C1 segment of cervical spinal cord (tissue), 14 donors: ENCODE measurements at places on chromosomes 5 and 9.

DNA sequence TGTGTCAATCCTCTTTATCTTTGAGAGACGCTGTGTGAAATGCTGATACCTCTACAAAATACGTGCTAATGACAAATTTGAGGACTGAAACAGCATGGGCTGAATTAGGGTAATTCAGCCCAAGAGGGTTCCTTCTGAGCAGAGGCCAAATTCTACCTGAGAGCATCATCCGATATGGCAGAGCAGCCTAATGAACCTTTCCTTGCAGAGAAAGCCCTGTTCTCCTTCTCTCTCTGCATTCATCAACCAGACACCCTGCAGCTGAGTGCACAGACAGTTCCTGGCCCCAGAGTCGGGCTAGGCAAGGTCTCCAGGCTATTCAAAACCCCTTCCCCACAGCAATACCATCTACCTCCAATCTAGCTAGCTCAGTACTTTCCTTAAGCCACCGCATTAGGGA is 77.9 kb downstream of the TRIM32 start:
- no peak for DNase-seq

GRCh38 chr5:38462976-38463633 is 93.3 kb downstream of the LIFR start:
- no peak for DNase-seq

- DNase-seq: no peak
These were observed 664 bp upstream of the RAB3C start for GRCh38 chr5:58582019-58582802.

GRCh38 chr5:143133721-143134120 is 269.8 kb downstream of the NR3C1 start:
- DNase-seq: no peak

- no peak for DNase-seq
These were observed 27.5 kb downstream of the SEC61B start for GRCh38 chr9:99249619-99250018.

DNA sequence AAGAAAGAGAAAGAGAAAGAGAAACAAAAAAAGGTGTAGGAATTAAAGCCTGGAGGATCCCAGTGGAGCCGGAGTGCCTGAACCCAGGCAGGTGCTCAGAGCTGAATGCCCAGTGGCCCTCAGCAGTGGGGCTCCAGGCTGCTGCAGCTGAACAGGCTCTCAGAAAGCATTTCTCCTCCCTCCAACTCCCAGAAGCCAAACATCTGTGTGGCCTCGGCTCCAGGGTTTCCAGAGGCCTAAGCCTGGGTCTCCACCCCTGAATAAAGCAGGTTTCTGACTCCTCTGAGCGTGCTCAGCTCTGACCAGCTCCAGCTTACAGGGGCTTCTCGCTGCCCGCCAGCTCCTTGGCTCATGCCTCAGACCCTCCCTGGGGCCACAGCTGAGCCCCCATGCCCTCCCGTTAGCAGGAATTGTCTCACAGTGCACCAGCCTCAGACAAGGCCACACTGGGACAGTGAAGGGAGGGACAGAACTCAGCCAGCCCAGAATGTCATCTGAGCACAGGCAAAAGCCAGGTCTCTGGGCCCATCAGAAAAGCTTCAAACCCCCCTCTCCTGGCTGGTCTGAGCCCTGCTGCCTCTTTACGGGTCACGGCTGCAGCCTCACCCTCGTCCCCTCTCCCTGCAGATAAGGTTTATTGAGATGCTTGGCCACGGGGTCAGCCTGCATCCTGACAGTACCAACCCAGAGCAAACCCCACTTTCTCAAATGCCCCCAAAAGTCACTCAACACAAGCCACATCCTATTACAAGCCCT is 114.4 kb upstream of the PPP1R26 start:
- no peak for DNase-seq

GRCh38 chr9:95425910-95426551 is 90.7 kb downstream of the PTCH1 start:
- no peak for DNase-seq

- no peak for DNase-seq
These were observed 65.4 kb upstream of the FAM174A start for GRCh38 chr5:100469767-100470166.

DNA sequence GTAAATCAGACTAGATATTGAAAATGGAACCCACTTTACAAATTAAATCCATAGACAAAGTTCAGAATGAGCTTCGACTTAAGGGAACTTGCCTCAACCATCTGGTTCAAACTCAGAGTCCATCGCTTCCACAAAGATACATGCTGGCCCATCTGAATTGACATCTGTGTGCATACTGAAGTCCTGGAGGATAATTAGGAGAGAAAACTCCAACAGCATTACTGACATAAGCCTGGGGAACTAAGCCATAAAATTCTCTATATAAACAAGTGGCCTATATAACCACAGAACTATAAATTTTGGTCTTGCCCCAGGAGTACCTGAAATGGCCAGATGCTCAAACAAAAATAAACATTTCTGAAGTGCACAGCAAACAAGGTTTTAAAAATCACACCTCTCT is 94.4 kb downstream of the IZUMO3 start:
- no peak for DNase-seq

DNA sequence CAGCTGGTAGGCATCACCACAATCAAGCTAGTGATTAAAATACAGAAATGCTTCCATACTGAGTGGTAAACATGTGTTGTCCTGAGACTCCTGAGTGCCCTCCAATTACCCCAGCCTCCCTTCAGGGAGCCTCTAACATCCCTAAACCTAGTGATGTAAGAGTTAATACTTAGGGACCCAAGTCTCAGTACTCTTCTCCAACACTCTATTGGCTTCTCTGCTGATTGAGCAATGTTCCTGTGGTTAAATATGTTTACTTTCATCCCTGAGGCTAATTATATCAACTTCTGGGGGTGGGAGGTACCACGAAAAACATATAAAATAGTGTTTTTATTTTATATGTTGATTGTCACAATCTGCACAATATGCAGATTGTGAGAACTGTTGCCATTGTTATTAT is 5.0 kb downstream of the GRXCR2 start:
- no peak for DNase-seq

- no peak for DNase-seq
These were observed 30.7 kb downstream of the RAI14 start for GRCh38 chr5:34686762-34687268.

GRCh38 chr9:9170439-9171134 is 1371.0 kb upstream of the DMAC1 start:
- no peak for DNase-seq

GRCh38 chr5:159178978-159179377 is 30.4 kb downstream of the RNF145 start:
- no peak for DNase-seq

DNA sequence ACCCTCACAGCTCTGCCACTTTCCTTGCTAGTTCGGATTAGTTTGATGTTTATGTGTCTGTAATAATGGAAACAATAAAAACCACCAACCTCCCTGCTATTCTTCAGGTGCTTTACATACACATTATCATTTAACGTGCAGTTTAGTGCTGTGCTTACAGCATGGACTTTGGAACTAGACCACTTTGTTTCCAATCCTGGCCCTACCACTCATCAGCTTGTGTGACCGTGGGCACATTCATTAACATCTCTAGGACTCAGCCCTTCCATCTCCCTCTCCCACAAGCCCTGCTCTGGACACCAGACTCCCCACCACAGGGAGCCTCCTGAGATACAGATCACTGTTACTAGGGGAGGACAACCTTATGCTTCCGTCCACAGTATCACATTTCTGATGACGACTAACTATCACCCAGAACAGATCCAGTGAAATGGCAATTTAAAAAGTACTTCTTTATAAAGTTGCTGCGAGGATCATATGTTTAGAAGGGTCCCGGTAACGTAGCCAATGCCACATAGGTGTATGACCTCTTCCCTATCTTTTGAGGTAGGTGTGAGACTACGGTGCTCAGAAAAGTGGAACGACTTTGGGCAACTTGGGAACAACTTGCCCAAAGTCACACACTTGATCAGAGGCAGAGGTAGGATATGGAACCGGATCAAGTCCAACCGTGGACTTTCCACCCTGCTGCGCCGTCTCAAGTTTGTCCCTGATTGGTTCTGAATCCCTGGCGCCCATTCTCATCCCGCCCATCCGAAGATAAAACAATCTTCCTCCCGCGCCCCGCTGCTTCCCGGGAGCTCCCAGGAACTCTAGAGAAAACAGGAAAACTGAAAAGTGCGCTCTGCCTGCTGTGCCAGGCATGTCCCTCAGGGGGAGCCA is 132.4 kb upstream of the NIPBL start:
- DNase-seq: no peak

DNA sequence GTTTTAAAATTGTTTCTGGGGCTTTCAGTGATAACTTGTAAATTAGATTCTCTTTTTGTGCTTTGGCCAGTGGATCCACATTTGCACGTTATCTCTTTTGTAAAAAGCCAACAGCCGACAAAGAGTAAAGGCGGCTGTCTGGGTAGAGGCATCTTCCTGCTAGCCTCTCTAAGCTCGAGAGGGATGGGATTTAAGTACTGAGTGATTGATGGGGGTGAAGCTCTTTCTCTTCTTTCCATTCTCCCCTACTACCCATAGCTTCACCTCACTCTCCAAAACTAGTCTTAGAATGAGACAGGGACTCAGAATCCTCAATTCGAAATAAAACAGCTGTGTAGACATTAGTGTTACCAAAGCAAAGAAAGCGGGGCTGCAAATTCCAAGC is 3.4 kb downstream of the PBX3 start:
- DNase-seq: no peak

GRCh38 chr9:101271102-101271501 is 113.7 kb downstream of the BAAT start:
- no peak for DNase-seq
